RPMI7951 (cell line): ENCODE measurements at places on chromosomes 6 and 20. TPM values are rescaled to one million over a fixed set of nuclear protein-coding genes. Genes with fewer than 3 reads are reported as not detected.
A peak's percentile ranks its signal among the peaks of the same experiment; 100 is the strongest.

GRCh38 chr6:43896329-43897255, 126.6 kb downstream of the VEGFA start:
- DNase-seq = no peak

DNA sequence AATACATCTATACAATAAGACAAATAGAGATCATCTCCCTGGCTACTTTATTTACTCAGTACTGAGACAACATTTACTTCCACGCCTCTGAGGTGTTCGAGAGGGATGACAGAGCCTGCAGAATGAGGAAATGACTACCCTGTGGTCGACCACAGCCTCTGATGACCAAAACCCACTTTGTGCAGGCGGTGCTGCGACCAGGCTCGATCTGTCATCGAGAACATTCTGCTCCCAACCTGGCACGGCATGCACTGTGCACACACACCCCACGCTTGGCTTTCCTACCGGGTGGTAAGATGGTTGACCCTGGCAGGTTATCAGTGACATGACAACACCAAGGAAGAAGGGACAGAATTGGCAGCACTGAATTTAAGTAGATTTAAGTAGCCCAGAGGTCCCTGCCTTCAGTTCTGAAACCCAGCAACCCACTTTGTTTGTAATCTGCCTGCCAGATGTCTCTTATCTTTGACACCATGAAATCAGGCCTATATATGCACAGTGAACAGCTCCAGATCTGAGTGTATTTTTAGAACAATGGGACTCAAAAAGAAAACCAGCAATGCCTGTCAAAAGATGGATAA, 42.6 kb downstream of the TTI1 start:
- peak; percentile 96 for DNase-seq

GRCh38 chr6:17130786-17131185, 28.9 kb downstream of the STMND1 start:
- DNase-seq = peak; percentile 6

GRCh38 chr6:95660544-95660943, 83.2 kb downstream of the MANEA start:
- no peak for DNase-seq

DNA sequence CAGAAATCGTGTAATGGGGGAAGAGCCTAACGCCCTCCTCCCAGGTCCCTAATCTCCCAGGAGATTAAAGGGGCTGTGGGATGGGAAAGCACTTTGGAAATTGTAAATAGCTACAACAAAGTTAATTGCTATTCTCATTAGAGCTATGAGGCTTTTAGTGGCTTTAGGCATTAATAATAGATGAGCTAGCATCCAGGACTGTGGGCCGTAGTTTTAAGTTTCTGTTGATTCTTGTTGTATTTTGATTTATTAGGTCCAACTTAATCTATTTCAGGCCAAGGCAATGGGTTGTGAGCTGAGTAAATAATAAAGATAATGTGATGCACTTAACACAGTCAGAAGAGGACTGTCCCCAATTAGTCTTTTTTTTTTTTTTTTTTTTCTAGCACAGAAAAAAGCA, 67.7 kb downstream of the ANKRD6 start:
- no peak for DNase-seq

GRCh38 chr6:84665401-84665800, 99.0 kb downstream of the TBX18 start:
- DNase-seq = no peak

DNA sequence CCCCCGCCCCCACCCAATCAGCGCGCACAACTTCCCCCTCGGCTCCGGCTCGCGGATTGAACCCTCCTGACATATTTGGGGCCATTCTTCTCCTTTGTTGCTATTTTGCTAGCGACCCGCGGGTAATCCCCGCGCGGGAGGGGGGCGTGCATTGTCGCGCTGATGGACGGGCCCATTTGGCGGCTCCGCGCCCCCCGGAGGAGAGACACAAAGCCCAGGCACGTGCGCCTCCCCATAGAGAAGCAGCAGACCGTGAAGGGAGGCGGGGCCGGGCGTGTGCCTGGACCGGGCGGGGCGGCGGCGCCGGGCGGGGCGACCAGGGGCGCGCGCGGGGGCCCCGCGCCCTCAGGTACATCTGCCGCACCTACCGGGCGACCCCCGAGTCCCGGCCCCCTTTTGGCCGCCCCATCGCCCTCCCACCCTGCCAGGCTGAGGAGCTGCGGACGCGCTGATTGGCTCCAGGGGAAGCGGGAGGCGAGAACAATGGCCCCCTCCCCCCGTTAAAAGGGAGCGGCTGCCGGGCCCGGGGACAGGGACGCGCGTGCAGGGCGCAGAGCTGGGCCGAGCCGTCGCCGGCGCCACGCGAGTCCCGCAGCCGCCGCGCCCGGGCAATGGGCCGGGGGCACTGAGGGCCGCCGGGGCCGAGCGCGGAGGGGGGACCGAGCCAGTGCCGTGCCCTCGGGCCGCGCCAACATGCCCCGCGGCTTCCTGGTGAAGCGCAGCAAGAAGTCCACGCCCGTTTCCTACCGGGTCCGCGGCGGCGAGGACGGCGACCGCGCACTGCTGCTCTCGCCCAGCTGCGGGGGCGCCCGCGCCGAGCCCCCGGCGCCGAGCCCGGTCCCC, at the start of gene INSM1:
Gene INSM1 (plus strand): TSS at position 530 of the 843 bp plus-strand sequence. CDS start 164 bp downstream, at position 694.
- DNase-seq = no peak

The CALHM4 gene
- total RNA-seq = not detected in 2 replicates

The SIRPA gene
- total RNA-seq = 7.0 and 8.5 TPM in 2 replicates

The THBS2 gene
- 90.8 and 93.5 TPM in 2 replicates for total RNA-seq

The MUC21 gene
- not detected in 2 replicates for total RNA-seq

The HSP90AB1 gene
- total RNA-seq = 984 and 1,201 TPM in 2 replicates
